ENCODE measurements at places on chromosomes 12 and 14. TPM values are rescaled to one million over a fixed set of nuclear protein-coding genes. Genes with fewer than 3 reads are reported as not detected.

- DNase-seq, result no peak
Observed at GRCh38 chr14:105855246-105855892, 329.0 kb downstream of the TMEM121 start.

The SLC41A2 gene
- total RNA-seq, result 10.9 TPM

The PTPN21 gene
- 7.4 TPM for total RNA-seq

The EID3 gene
- 0.72 TPM for total RNA-seq

DNA sequence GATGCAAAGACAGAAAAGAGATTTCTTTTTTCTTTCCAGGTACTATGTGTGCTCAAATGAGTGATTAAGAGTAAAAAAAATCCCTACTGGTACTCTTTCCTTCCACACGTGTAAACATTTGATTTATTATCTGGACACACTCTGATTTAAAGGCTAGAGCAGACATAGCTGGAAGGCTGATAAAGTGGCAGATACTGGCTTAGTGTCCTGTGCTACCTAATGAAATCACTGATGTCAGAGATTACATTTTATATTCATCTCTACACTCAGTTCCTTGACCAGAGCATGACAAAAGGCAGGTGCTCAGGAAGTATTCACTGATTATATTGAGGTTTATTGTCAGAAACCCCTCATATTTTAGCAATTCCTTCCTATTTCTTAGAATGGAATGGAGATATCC, 136.6 kb upstream of the SLC38A2 start:
- DNase-seq, result peak; percentile 17

- DNase-seq, result no peak
Observed at GRCh38 chr12:83261998-83262397, 575.3 kb downstream of the TMTC2 start.

GRCh38 chr12:41014643-41015020, 173.5 kb upstream of the PDZRN4 start:
- DNase-seq, result no peak

DNA sequence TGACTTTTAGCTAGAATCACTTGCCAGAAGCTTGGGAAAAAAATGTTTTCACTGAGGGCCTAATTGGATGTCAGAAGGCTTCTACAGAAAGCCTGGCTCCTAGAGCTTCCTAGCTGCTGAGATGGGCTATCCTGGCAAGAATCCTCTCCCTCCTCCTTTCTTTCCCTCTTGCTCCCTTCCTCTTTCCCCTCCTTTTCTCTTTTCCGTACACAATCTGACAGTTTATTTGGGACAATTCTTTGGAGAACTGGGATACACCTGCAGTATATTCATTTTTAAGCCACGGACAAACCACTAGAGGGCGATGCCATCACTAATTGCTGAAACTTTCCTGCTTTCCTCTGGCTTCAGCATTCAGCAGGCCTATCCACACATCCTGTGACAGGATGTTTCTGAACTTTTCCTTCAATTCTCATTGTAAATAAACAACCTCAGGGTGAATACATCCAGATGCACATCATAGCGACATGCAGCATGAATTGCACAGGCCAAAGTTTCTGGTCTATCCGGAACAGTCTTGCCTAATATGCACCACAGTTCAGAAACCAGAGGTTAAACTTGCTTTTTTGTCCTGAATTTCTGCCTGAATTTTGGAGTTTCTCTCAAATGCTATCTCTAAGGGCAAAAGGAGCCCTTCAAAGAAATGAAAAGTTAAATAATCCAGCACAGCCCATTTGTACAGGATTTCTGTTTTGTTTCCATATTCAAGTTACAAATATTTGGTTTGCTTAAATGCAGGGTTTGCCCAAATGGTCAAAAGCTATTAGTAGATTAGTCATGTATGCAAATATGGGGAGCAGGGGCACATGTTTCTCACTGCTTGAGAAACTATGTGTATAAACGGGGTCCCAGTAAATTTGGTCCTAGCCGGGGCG, 142.8 kb downstream of the PAWR start:
- peak; percentile 64 for DNase-seq

GRCh38 chr12:5650281-5650680, 218.4 kb downstream of the NTF3 start:
- no peak for DNase-seq

The FGF23 gene
- total RNA-seq, result not detected

DNA sequence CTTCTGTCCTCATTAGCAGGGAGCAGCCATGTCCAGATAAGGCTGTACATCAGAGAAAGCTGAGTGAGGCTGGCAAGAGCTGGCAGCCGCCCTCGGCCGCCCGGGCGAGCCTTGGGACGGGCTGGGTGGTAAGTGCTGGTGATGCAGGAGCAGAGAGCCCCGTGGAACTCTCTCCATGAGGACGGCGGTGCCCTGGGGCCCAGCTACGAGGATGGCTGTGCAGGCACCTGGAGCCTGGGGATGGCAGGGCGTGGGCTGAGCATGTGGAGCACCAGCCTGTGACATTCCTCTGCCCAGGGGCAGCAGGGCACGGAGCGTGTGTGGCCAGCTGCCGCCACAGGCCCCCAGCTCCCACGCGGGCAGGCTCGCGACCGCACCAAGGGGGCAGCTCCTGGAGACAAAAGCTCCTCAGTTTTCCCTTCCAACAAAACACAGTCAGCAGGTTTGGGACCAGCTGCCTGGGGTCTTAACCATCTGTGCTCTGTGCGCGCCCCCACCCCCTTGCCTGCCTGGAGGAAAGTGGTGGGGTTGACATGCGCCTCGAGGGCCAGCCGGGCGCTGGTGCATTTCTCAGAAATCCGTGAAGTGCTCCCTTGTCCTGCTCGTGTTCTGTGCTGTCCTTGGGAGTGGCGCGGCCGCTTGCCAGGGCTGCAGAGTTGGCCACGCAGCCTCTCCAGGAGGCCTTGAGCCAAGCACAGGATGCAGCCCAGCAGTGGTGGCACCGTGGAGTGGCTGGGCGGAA, 21.4 kb downstream of the PACS2 start:
- DNase-seq, result no peak

DNA sequence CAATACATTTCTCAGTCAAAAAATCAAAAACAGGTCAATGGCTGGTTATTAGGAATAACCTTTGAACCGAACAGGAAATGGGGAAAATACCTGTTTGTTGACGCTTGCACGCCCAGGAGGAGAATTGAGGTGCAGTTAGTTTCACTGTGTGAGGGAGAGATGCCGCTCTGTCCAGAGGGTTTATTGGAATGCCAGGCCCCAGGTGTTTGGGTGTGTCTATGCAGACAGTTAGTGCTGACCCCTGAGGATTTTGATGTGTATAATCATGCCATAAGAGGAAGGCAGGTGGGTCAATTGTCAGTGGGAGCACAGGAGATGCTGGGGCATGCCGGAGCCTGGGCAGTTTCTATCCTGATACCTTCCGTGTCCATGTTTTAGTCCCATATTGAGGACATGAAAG, 100.8 kb upstream of the DIO3 start:
- no peak for DNase-seq

The KRT3 gene
- total RNA-seq, result not detected

GRCh38 chr12:6189028-6189427, 11.2 kb upstream of the CD9 start:
- no peak for DNase-seq

DNA sequence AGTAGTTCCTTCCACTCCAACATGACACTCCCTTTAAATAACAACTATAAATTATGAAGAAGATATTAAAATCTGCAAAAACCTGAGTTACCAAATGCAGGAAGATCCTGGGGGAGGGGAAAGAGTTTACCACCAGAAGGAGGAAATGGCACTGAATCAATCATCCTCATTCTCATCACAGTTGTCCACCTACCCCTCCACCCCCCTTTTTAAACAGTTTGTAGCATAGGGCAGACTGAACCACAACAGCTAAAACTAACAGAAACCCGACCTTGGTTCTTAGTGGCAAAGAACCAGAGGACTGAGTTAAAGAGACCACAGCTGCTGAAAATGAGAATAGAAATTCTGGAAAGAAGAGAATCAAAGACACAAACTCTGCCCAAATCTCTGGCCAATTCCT, 189.5 kb downstream of the MED13L start:
- DNase-seq, result no peak

GRCh38 chr12:18340786-18341185, 79.5 kb downstream of the PIK3C2G start:
- no peak for DNase-seq

The SPIC gene
- total RNA-seq, result not detected

The HOXC9 gene
- 5.9 TPM for total RNA-seq

DNA sequence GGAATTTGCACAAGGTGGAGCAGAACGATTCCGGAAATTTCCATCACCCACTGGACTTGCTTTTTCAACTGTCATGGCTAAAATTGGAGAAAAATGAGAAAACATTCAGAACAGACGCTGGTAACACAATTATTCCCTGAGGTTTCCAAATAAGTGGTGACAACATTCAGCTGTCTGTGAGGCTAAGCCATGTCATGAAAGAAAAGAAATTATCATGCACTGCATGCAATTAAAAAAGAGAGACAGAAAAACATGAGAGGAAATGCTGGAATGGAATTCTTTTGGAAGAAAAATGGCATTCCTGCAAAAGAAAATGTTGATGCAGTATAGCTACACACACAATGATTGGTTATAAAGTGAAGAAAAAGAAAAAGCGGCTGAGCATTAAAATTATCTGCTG, 87.3 kb downstream of the C2CD5 start:
- DNase-seq, result no peak

GRCh38 chr14:39682582-39682981, 250.3 kb upstream of the FBXO33 start:
- DNase-seq, result no peak

GRCh38 chr14:99156090-99156425, 115.9 kb downstream of the BCL11B start:
- DNase-seq, result no peak

The PLBD1 gene
- total RNA-seq, result 0.78 TPM

DNA sequence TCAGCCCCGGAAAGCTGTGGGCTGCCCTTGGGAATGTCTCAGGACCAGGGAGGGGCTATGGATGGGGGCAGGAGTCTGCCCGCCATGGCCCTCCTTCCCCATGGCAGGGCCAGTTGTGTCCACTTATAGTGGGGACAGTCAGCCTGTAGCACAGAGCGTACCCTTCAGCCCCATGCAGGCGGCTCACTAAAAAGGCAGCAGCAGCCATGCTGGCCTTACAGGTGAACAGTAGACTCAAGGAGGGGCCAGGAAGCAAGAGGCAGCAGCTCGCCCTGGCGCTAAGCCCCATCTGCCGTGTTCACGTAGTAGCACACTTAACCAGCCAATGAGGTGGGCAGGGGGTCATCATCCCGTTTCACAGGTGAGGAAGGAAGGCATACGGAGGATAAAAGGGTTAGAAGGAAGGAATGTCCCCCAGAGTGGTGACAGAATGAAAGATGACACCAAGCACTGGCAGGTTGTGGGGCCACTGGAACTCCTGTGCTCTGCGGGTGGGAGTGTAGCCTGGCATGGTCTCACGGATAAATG, 52.7 kb downstream of the FAM222A start:
- DNase-seq, result no peak

DNA sequence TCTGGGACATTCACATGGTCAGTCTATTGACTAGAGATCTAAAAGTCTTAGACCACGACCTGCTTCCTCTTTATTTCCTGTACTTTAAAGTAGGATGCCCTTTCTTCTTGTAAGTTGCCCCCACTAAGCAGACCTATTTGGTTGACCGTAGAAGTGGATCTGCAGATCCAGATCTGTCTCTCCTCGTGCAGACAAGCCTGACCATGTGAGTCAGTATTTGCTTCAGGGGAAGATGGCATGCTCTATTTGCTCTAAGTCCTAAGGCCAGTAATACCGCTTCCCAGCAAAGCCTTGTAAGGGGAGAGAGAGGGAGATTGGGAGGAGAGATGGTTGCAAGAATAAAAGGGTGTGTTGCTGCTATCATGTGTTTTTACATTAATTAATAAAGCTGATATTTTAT, 46.8 kb downstream of the KCNC2 start:
- DNase-seq, result no peak

Measured in RPMI7951 (cell line).